Mucosa of gallbladder (tissue), 1 donor: ENCODE measurements at places on chromosomes 16 and 17. TPM values are rescaled to one million over a fixed set of nuclear protein-coding genes. Genes with fewer than 3 reads are reported as not detected.
A peak's percentile ranks its signal among the peaks of the same experiment; 100 is the strongest.

- DNase-seq, result no peak
These were observed 5.6 kb upstream of the PGS1 start for GRCh38 chr17:78372841-78373240.

- DNase-seq, result peak; percentile 64
These were observed 4.1 kb downstream of the SYNGR2 start for GRCh38 chr17:78172249-78173051.

Gene KRT12
- not detected for total RNA-seq

Gene BTBD17
- total RNA-seq, result not detected
